NCI-H524 treated with DMSO at 0.1 percent for 48 hours (cell line): ENCODE measurements at places on chromosomes 7 and 10.

DNA sequence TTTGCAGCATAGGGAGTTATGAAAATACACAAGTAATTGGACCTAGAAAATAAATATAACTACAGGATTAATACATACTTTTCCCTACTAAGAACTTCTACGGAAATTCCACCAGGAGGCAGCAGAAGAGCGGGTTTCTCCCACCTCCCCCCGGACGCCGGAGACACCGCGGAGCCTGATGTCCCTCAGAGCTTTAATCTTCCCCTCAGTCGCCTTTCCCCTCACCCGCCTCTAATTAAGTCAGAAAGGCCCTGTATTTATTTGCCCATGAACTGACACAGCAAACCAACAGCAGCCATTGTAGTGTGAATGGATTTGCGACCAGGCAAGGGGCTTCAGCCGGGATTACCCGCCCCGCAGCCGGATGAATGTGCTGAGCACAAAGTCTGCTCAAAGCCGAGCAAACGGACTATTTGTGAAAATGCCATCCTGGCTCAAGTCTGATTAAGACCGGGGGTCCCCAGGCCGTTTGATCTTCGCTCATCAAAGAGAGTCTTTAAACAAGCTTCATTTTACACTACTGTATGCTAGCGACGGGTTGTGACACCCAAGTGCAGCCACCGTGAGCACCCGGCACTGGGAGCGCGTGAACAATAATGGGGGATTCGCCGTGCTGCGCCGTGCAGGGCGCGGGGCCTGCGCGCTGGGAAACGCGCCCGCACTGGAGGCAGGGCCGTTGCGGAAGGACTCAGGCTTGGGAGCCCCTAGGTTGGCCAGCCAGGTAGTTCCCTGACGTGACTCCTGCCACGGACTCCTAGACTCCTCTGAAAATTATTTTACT lies 5.6 kb upstream of the DKK1 start:
- peak; percentile 0 for DNase-seq

GRCh38 chr7:127887631-127888030 lies 143.6 kb downstream of the LRRC4 start:
- no peak for DNase-seq

DNA sequence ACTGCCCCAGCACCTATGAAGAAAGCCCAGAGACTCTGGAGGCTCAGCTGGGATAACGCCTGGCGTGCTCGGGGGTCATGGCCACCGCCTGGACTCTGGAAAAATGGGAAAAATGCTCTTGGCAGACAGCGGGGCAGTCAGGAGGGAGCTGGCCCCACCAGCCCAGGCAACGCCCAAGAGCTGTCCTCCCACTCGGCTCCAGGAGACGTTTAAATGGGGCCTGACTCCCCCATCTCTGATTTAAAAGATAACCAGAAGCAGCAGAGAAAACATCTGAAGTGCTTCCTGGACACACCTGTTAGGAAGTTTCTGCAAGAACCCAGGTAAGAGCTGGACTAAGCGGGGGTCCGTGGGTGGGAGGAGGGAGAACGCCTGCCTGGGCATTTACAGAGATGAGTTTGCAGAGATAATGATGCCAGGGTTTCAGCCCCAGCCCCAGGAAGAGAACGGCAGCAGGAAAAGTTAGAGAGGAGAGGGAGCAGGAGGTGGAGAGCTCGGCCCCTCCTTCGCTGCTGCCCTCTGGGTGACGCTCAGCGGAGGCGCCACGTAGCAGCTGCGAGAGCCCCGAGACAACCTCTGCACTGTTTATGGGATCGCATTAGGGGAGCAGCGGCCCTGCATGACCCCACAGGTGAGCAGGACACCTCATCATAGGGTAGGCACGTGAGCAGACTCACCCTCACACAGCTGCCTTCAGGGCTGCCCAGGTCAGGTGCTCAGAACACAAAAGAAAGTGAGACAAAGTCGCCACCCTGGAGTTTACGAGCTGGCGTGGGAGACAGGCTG lies 83.5 kb upstream of the INSIG1 start:
- no peak for DNase-seq

- no peak for DNase-seq
Measured at GRCh38 chr7:40329601-40330153, 194.9 kb downstream of the SUGCT start.

DNA sequence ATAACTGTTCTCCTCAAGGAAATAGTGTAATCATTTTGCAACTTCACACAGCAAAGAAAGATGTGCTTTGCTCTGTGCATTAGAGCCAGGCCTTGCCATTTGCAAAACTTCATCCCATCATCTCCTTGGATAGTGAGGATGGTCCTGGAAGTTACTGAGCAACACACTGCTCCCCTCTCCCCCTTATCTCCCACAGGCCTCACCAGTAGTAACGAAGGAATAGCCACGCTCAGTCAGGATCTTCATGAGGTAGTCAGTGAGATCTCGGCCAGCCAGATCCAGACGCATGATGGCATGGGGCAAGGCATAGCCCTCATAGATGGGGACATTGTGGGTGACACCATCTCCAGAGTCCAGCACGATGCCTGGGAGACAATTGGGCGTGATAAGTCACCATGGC lies 11.5 kb downstream of the ACTA2 start:
- DNase-seq = no peak

DNA sequence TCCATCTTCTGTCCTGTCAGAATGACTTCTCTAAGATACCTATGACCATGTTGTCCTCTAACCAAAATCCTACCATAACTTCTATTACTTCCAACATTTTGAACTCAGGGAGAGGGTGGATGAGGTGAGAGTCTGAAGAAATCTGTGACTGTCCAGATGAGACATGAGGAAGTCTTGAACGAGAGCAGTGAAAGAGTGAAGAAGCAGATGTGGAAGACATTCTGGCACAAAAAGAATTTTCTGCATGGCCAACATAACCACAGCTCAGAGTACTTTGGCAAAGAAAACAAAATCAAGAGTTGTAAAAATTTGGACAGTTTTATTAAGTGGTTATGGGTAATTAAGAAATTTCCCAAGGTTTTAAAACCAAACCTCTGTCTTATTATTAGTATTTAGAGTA lies 141.6 kb downstream of the CPEB3 start:
- DNase-seq = no peak

DNA sequence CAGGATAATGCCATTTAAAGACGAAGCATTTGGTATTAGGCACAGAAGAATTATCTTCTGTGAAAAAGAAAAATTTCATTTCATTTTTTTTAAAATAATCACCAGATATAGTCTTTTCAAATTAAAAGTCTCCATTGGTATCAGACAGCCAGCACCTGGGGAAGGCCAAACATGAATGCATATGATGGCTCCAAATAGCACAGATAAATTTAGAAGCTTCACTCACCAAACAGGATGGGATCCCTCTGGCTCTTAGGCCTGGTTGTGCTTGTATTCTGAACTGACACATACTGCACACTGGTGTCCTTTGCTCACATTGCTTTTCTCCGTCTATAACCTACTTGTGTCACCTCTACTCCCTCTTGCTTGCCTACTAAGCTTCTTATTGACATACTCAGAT lies 169.5 kb upstream of the CHRM2 start:
- no peak for DNase-seq

DNA sequence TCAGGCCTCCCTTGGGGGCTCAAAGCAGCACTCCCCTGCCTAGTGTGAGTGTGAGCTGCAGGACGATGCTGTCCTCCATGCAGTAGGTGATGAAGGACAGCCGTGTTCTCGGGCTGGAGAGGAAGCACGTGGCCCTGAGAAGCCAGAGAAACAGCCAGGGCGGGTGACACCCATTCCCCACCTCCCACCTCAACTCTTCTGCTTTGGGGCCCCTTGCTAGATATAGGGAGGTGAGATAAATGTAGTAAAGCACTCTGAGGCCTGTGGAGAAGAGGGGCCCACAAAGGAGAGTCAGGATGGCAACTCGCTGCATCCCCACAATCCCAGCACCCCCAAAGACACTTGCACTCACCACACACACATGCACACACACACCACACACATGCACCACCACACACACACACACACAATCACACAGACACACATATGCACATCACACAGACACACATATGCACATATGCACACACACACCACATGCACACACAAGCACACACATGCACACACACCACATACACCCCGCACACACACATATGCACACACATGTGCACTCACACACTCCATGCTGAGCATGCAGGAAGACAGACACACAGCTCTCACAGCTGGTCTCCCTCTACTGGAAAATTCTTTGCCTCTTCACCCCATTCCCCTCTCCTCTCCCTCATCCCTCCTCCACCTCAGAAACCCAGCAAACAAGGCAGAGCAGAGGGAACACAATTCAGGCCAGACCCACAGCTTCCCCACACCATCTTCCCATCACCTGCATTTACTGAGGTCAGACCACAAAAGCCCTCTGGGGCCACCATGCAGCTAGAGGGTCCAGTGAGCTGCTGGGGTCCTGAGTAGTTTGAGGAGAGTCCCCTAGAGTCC lies 30.5 kb downstream of the ANXA8 start:
- DNase-seq = no peak

GRCh38 chr7:17746020-17746530 lies 194.2 kb downstream of the SNX13 start:
- no peak for DNase-seq

DNA sequence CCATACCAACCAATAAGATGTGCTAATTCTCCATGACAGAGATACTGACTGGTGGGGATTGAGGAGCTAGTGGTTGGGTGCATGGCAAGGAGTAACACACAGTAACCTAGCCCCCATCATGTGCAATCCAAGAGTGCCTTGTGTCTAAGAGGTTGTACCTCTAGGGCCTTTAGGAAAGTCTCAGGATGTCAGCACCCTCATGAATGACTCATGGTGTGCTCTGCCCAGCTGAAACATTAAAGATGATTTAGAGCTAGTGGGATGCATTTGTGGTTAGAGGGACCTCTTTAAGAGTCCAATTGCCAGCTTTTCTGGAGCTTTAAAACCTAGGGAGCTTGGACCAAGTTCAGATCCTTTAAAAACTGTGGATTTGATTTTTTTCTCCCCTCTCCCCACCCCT lies 181.1 kb downstream of the HERPUD2 start:
- no peak for DNase-seq

DNA sequence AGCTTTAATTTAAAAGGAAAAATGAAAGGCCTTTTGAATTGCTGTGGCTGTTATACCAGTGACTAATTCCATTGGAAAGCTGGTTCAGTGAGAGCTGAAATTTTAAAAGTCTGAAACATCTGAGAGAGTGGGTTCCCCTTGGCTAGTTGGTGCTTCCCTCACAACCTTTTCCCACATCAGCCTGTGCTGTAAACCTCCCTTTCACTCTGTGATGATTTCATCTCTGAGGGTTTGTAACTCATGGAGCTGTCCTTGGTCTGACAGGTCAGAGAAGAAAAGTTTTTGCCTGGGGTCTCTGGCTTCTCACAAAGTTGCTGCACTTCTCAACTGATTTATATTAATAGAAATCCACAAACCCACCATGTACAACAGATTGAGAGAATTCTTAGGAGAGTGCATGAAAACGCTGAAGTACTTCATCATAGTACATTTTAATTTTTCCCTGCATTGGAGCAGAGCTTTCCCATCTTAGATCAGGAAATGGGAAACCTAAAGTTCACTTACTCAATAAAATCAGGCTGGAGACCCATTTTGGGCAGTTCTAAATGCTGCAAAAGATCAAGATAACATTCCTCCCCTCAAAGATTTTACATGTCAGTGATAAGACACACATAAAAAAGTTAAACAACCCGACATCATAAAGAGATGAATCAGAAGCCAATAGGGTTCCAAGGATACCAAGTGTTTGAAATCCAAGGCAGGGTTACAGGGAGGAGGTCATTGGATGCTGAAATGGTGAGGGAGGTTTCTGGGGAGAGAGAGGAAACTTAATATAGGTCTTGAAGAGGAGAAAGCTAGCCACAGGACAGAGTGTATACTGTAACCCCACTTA lies 157.0 kb upstream of the MKLN1 start:
- DNase-seq = no peak

- DNase-seq = no peak
Measured at GRCh38 chr7:28481091-28481926, 69.0 kb downstream of the CREB5 start.

DNA sequence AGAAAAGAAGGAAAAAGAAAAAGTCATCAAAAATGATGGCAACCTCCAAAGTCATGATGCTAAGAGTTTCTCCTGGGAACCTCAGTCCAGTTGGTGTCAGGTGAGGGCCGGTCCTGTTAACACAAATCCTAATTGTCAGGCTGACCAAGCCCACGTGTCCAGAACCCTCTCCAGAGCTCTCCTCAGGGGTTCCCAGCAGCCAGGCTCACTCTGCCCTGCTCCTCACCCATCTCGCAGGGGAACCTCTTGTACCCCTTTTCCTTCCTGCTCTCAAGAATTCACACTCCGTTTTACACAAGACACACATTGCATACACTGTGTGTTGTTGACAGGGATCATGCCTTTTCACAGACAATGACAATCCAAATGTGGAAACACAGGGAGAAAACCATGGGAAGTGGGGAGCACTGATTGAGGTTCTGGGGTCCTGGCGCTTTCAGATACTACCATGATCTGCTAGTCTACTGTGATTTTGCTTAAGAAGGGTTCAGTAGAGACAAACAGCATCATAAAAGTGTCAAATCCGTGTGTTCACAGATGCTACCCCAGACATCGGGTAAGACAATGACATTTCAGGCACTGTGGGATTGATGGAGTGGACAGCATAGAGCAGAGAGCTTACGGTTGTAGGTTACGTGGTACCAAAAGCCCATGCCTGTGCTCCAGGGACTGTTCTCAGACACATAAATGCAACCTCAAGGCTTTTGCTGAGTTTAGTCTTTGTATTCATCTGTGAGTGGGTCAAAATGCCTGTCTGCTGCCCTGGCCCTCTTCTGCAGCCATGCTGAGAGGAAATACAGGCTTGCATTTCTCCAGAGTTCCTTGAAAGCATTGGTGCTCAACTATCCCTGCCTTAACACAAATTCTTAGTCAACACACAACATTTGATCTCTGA lies 16.0 kb downstream of the IL2RA start:
- DNase-seq = no peak

- no peak for DNase-seq
Measured at GRCh38 chr7:107035446-107035845, 9.1 kb upstream of the PRKAR2B start.

GRCh38 chr7:87797798-87798403 lies 78.3 kb downstream of the SLC25A40 start:
- peak; percentile 30 for DNase-seq

DNA sequence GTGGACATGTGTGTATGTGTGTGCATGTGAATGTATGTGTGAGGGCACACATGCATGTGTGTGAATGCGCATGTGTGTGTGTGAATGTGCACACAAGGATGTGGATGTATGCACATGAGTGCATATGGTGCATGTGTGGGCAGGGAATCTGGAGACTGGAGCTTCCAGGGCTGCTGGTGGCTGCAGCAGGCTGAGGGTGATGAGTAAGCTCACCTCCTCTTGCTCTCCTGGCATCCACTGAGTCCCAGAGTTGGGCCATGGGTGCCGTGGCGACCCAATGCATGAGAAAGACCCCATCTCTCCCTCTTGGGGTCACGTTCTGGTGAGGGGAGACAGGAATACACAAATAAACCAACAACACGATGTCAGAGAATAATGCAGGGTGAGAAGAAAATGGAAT lies 33.3 kb upstream of the COL13A1 start:
- no peak for DNase-seq

- DNase-seq = peak; percentile 16
Measured at GRCh38 chr7:83060218-83060617, 102.5 kb downstream of the PCLO start.

DNA sequence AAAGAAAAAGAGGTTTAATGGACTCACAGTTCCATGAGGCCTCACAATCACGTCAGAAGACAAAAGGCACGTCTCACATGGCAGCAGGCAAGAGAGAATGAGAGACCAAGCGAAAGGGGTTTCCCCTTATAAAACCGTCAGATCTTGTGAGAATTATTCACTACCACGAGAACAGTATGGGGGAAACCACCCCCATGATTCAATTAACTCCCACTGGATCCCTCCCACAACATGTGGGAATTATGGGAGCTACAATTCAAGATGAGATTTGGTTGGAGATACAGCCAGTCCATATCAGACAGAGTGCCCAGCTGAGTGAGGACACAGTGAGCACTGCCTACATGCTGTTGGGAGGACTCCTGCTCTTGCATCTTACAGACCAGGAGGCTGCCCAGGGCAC lies 148.4 kb downstream of the TEX36 start:
- DNase-seq = no peak
